NCI-H524 treated with DMSO at 0.1 percent for 48 hours (cell line): ENCODE measurements at places on chromosomes 16 and 17.

- DNase-seq: peak; percentile 36
These were observed 13.3 kb downstream of the HERPUD1 start for GRCh38 chr16:56944954-56945839.

- no peak for DNase-seq
These were observed 50.8 kb downstream of the TBC1D26 start for GRCh38 chr17:15782866-15783265.

DNA sequence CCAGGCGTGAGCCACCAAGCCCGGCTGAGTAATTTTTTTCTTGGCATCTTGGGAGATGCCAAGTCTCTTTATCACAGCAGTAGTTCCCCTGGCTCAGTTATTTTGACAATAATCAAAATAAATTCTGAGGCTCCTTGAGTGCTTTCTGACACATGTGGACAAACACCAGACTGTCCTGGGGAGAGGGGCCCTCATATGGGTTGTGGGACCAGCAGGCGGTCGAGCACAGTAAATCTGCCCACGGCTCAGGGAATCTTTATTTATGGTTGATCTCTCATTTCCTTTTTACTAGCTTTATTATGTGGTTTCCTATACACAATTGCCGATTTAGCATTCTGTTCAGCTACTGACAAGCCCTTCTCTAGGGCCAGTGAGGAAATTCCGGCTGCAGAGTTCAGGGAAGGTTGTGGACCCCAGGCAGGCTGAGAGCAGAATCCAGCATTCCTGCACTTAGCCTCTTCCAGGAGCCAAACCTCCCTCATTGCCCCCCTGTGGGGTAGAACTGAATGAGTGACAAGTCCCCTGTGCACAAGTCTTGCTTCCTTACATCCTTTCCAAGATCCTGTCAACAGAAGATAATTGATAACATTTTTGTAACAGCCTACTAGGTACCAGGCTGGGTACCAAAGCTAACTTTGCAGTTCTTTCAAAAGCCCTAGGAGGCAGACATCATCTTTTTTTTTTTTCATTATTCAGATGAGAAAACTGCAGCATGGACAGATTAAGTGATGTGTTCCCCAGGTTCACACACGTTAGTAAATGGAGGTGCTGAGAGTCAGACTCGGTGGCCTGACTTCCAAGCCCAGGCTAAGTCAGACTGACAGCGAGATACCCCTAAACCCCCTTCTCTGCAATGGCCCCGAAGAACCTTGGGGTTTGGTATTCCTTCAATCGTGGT is 40.2 kb downstream of the HS3ST3B1 start:
- no peak for DNase-seq

- no peak for DNase-seq
These were observed 908 bp upstream of the CLUH start for GRCh38 chr17:2712300-2713043.

DNA sequence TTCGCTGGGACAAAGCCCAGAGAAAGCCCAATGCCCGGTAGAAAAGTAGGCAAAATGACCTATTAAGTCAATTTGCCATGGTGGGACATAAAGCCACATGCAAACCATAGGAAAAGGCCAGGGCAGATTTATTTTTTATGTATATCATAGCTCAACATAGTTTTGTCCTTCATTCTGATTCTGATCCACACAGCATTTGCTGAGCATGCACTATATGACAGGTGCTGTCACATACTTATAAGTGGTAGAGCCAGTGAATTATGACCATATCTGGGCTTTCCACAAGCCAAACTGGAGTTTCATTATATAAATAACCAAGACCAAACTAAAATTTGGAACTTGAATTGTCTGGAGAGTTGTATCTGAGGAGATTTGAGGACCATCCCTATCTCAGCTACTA is 74.3 kb downstream of the CA10 start:
- no peak for DNase-seq

DNA sequence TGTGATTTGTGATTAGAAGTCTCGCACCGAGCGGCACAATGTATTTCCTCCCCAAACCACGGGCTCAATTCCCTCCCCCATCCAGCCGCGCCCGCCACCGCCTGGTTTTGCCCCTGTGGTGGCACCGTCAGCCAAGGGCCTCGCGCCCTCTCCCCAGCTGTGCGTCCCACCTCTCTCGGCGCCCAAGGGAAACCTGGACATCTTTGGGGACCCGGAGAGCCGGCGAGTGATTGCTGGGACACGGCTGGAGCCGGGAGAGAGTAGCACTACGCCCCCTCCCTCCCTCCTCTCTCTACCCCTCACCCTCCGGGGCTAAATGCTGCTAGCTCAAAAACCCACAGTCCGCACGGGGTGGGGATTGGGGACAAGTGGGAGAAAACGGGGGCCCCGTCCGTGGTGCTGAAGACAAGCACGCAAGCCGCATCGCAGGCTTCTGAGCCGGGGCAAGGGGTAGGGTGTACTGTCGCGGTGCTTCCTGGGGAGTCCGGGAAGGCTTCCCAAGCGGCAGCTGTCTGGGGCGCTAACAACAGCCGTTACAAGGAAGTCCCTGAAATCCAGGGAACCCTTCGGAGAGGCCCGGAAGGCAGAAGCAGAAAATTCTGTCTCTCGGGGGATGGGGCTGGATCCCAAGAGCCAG is 1.4 kb downstream of the CBLN1 start:
- no peak for DNase-seq

DNA sequence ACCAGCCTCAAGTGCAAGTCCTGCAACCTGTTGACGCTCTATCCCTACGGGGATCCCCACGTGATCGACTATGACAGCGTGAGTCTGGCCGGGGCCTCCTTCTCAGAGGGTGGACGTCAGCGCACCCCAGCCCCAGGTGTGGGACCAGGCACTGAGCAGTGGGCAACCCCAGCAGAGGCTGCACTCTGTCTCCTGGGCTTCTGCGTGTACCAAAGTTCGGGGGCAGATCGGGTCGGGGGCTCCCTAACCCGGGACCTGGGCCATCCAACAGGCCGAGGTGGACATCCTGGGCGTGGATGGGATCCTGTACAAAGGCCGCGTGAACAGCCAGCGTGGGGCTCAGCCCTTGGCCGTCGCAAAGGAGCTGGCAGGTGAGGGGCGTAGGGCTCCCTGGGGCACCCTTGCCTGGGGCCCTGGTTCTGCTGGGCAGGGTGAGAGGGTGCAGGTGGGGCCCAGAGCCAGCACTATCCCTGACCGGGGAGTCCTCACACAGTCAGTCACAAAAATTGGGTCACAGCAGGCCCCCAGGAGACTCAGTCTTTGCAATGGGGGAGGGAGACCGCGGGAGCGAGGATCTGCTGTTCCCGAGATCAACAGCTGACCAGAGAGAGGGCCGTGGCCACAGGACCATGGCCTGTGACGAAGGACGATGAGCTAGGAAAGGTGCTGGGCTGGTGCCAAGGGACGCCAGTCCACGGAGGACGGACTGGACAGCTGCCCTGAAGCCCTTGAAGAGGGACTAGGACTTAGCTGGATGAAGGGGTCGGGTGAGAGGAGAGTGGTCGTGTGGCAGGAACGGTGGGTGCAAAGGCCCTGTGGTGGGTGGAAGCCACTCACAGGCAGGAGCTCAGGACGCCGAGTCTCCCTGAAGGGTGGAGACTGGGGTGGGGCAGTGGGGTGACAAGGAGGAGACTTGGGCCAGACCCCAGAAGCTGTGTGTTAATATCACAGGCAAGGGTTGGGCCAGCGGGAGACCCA is 20.0 kb downstream of the UBALD1 start:
- no peak for DNase-seq

DNA sequence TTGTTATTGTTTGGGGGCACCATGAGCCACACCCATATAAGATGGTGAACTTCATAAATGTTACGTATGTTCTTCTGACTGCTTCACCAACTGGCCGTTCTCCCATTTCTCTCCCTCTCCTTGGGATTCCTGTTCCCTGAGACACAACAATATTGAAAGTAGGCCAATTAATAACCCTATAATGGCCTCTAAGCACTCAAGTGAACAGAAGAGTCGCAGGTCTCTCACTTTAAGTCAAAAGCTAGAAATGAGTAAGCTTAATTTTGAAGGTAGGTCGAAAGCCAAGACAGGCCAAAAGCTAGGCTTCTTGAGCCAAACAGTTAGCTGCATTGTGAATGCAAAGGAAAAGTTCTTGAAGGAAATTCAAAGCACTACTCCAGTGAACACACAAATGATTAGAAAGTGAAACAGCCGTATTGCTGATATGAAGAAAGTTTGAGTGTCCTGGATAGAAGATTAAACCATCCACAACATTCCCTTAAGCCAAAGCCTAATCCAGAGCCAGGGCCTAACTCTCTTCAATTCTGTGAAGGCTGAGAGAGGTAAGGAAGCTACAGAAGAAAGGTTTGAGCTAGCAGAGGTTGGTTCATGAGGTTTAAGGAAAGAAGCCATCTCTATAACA is 25.8 kb downstream of the HLF start:
- DNase-seq: no peak

- no peak for DNase-seq
These were observed 13.4 kb downstream of the PGS1 start for GRCh38 chr17:78391843-78392242.

DNA sequence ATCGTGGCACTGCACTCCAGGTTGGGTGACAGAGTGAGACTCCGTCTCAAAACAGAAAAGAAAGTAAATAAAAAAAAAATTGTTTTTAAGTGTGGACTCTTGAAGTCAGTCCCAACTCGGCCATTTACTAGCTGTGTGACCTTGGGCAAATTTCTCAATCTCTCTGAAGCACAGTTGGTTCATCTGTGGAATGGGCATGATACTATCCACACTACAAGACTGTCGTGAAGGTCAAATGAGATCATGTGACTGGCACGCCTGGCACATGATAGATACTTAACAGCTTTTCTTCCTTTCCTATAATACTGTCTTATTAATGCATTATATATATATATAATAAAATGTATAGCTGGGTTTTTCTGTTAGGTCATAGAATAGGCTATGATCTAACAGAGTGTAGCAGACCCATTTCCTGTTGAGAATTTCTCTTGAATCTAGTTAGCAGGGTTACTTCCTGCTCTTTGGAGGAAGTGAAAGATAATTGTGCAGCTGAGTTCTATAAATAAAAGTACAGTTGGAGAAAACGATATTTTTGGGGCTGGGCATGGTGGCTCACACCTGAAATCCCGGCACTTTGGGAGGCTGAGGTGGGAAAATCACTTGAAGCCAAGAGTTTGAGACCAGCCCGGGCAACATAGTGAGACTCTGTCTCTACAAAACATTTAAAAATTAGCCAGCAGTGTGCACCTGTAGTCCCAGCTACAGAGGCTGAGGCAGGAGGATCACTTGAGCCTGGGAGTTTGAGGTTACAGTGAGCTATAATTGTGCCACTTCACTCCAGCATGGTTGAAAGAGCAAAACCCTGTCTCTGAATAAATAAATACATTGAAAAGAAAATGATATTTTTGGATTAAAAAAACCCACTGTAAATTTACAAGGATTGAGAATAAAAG is 7.3 kb downstream of the MILR1 start:
- DNase-seq: no peak

DNA sequence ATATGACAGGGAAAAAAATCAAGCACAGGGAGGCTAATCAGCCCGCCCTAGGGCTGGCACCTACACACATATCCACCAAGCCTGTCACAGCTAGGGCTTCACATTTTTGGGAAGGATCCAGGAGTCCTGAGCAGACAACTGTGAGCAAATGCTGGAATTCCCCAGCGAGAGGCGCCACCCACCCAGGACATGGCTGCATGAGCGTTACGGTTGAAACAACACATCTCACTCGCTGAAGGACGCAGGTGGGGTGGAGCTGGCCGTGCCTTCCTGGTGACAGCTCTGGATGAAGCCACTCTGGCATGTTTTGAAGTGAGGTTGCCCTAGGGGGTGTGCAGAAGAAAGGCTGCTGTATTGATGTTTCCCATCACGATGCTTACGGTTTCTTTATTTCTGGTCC is 315.1 kb upstream of the EEF2KMT start:
- no peak for DNase-seq

GRCh38 chr16:9922441-9922840 is 259.8 kb downstream of the GRIN2A start:
- DNase-seq: no peak

DNA sequence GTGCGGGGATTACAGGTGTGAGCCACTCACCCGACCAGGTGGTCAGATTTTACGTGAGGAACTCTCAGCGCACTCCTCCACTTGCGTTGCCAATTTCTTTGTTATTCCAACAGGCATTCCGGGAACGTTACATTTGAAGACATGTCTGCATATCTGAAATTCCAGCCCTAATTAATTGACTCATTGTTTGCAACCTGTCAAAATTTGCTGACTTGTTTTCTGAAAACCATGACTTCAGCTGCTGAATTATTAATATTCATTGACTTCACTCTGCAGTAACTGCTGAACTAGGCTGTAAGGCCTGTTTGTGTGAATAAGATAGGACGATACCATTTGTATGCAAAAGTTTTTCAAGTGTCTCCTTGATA is 16.6 kb downstream of the G6PC1 start:
- DNase-seq: no peak

DNA sequence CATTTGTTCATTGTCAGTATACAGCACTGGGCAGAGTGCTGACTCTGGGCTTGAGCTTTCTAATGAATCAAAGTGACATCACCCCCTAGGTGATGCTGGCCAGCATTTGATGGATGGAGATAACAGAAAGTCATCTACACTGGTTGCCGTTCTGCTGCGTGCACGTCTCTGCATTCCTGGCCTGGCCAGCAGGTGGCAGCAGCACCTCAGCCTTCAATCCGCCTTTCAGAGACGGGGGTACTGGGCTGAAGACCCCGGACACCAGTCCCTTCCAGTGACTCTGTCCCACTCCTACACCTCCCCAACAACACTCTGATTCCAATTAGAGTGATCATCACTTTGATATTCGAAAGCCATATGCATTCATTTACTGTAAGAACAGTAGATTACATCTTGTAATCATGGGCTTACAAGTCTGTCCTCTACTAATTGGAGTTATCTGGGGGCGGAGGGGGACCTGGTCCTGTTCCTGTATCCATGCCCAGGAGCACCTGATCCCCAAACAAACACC is 6.0 kb downstream of the CPSF4L start:
- no peak for DNase-seq

GRCh38 chr16:75019007-75019406 is 20.2 kb downstream of the ZNRF1 start:
- DNase-seq: no peak

DNA sequence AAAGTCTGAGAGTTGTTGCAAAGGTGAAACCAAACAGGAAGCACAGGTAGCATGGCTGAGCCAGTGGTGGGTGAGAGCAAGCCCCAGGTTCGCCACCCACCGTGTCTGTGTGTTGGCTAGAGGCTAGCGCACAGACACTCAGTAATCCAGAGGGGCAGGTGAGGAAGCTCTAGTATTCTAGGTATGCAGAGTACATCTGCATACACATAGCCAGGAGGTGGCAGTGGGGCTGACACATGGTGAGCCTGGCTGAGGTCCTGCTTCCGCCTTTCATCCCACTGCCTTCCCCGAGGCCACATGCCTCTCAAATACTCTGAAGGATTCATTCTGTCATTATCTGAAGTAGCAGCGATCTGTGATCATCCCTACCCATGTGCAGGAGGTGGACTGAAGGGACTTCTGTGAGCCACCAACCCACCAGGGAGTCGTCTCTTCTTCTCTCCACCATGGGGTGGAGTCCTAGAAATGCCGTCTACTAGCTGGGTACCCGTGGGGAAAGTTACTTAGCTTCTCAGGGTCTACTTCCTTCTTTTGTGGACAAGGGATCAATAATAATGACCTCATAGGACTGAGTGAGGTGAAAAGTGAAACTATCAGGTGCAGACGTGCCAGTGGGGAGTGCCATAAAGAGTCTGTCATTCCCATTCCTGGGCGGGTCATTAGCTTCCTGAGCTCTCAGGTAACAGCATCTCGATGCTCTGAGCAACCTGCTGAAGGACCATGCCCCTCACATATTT is 36.0 kb upstream of the ICAM2 start:
- DNase-seq: no peak

GRCh38 chr16:25007284-25007984 is 7.7 kb downstream of the ARHGAP17 start:
- no peak for DNase-seq

GRCh38 chr16:5041600-5042133 is 7.9 kb upstream of the NAGPA start:
- DNase-seq: no peak

GRCh38 chr16:69017036-69017783 is 88.2 kb upstream of the HAS3 start:
- DNase-seq: no peak
